ENCODE measurements at places on chromosomes 6 and 20. TPM values are rescaled to one million over a fixed set of nuclear protein-coding genes. Genes with fewer than 3 reads are reported as not detected.

DNA sequence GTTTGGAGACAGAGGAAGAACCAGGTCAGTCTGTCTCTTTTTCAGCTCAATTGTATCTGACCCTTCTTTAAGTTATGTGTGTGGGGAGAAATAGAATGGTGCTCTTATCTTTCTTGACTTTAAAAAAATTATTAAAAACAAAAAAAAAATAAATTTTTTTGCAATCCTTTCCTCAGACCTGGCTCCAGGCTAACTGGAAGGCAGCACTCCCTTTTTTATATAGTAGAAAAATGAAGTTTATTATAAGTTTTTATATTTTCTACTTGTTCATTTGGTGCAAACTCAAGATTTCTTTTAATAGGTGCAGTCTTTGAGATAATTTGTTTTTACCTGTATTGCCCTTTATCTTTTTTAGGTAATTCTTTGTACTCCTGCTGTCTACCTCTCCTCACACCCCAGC lies 129.6 kb downstream of the SULF2 start:
- DNase-seq: no peak

GRCh38 chr20:52127309-52127708 lies 64.3 kb downstream of the ZFP64 start:
- DNase-seq: no peak

GRCh38 chr6:149212206-149212605 lies 105.3 kb upstream of the TAB2 start:
- DNase-seq: no peak

DNA sequence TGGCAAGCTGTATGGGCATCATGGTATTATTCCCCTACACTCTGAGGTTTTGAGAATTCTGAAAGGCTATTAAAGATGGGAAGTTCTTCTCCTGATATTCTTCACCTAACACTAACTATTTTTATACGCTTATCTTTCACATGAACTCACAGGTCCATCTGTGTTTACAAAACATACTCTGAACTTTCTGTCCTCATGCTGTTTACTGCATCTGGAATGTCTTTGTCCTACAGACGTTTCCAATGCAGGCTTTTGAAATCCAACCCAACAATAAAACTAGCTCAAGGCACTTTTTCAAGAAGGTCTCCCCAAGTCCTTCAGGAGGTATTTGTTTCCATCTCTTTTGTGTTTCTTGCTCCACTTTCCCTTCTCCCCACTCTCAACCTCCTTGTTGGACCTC lies 60.5 kb upstream of the MLIP start:
- DNase-seq: no peak

- no peak for DNase-seq
Observed at GRCh38 chr6:138261116-138261780, 43.0 kb upstream of the PBOV1 start.

DNA sequence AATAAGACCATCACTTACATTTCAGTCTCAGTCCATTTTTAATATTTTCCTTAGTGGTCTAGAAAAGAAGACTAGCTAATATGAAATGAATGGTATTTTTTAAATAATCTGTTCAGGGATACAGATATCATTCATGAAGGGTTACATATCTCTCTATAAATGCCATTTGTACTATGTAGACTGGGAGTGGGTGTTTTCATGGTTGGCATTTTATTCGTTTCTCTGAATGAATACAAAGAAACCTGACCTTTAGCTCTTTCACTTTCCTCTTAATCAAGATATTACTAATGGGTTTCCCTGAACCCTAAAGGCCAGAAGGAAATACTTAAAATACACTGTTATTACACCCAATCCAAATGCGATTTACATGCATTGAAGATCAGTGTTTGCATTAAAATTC lies 788.9 kb downstream of the TBC1D32 start:
- no peak for DNase-seq

DNA sequence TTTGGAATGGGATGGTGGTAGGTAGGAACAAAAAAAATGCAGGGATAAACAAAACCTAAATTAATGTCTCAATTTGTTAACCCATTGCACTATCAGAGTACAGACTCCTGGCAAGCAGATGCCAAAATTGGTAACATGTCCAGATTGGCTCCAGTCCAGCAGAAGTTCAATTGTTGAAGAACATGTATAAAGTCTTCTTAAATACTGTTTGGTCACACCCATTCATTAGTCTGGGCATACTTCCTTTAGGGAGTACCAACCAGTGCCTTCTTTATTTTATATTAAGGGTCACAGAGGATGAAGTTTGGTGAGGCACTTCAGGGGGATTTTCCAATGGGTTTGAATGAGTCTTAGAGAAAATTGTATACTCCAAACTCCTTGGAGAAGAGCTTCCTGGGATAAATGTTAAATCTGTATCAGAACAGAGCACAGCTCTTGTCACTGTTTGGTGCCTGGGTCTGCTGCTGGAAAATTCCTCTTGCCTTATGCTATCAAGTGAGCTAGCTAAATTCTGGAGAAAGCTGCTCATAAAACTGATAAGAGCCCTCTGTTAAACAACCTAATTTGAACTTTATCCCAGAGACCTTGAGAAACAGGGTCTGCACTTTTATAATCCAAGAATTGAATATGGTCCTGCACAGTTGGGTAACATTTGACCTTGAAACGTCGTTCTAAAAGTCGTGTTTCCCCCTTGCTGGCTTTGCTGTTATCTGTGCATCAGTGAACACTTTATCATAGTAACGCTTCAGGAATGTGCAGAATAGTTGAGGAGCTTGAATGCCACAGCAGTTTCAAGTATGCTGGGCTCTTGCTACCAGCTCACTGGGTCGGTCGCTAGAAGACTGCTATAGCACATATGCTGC lies 334.1 kb upstream of the CITED2 start:
- DNase-seq: no peak

GRCh38 chr6:10759312-10759839 lies 11.8 kb downstream of the TMEM14B start:
- DNase-seq: no peak

GRCh38 chr6:3229566-3230178 lies 2.2 kb upstream of the TUBB2B start:
- no peak for DNase-seq

- no peak for DNase-seq
Observed at GRCh38 chr6:89035252-89036101, 45.1 kb upstream of the PNRC1 start.

DNA sequence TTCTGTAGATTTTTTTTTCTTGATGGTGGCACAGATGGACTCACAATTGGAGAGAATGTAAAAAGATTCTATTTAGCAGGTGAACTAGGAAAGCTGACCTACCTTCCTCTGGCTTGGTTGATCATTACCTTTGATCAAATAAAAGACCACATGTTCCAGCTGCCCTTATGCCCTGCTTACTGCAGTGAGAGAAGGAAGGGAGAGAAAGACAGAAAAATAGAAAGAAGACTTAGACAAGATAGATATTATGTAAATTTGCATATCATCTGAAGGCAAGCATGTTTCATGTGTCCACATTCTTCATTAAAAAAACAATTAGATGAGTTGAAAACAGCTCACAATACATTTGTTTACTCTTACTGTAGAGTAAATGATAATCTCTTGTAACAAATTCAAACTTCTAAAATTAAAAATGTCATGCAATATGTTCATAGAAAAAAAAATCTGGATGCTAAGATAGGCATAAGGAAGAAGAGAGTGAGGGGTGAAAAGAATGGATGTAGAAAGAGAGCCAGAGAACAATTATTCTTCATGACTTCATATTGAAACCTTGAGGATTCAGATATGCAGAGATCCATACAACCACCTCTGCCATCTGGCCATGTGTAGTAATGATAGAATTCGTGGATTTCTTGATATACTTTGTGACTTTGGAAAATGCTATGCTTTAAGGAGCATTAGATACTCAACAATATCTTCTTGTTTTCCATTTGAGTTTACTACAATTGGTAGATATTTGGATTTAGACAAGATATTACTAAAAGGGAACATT lies 71.7 kb downstream of the RFX6 start:
- DNase-seq: no peak

GRCh38 chr20:51500936-51501335 lies 41.6 kb downstream of the NFATC2 start:
- DNase-seq: no peak

DNA sequence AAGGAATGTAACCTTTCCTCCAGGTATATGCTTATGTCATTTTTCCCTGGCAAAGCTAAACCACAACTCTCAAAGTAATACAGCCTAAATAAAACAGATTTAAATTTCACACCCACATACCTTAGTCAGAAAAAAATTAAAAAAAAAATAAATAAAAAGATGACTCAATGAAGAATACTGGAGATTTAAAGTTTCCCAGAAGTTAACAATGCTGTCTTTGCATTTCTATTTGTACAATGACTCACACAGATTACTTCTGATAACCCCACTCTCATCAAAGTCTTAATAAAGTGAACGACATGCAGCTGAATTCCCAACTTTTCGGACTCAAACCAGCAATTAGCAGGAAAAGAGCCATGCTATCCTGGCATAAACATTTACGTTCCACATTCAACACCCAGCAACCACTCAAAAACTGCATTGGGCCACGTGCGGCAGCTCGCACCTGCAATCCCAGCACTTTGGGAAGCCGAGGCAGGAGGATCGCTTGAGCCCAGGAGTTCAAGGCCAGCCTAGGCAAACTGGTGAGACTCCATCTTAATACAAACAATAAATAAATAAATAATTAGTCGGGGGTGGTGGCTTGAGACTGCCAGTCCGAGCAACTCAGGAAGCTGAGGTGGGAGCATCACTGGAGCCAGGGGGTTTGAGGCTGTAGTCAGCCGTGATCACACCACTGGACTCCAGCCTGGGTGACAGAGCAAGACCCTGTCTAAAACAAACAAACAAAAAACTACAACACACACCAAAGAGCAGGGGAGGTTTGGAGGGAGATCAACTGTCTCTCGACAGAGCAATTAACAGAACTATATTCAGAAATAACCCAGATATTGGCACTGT lies 130.5 kb downstream of the WDR27 start:
- no peak for DNase-seq

DNA sequence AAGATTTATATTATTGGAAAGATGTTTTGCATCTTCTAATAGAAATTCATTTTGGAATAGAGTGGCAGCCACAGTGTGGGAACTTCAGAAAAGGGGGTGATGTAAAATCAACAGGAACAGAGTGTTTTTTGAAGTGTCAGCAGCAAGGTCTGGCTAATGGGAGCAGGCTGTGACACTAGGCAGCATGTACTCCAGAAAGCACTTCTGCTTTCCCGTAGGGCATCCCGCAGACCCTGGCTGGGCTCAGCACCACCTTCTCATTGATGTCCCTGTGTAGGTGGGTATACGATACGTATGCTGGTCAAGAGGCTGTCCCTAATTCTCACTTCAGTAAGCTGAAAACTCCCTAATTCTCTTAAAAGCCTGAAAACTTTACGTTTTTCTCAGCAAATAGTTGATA lies 74.7 kb downstream of the EYA4 start:
- DNase-seq: no peak

GRCh38 chr6:137823826-137824555 lies 43.1 kb upstream of the TNFAIP3 start:
- no peak for DNase-seq

DNA sequence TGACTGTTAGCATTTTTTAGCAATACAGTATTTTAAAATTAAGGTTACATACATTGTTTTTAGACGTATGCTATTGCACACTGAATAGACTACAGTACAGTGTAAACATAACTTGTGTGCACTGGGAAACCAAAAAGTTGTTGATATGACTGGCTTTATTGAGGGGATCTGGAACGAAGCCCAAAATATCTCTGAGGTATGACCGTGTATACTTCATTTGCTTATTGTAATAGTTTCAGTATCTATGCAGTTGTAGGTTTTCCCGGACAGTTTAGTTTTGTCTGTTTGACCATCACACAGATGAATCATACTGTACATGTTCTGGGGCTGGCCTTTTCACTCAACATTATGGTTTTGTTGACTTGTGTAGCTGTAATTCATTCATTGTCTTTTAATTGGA lies 6.9 kb upstream of the ZBTB12 start:
- no peak for DNase-seq

- DNase-seq: no peak
Observed at GRCh38 chr6:169075915-169076654, 177.6 kb downstream of the THBS2 start.

- no peak for DNase-seq
Observed at GRCh38 chr6:46967826-46968349, 46.1 kb upstream of the ADGRF5 start.

The SUMO4 gene
- total RNA-seq: 3.4 TPM

The MOXD1 gene
- 110 TPM for total RNA-seq

The BPIFB2 gene
- total RNA-seq: not detected

The MYL9 gene
- 248 TPM for total RNA-seq

The ATP9A gene
- total RNA-seq: 79.1 TPM

The SLC4A11 gene
- 2.5 TPM for total RNA-seq

The ZNF334 gene
- total RNA-seq: 31.8 TPM

The KIAA1755 gene
- 3.6 TPM for total RNA-seq

The NQO2 gene
- total RNA-seq: 17.3 TPM

The FAM83D gene
- total RNA-seq: 11.5 TPM

The PLCB4 gene
- total RNA-seq: 14.0 TPM

The MEI4 gene
- total RNA-seq: 1.5 TPM

The FRK gene
- total RNA-seq: 5.1 TPM

All from mesothelial cell of epicardium (in vitro differentiated cells).